CD8-positive, alpha-beta memory T cell (primary cell): ENCODE measurements at places on chromosomes 7 and 10. TPM values are rescaled to one million over a fixed set of nuclear protein-coding genes. Genes with fewer than 3 reads are reported as not detected.

DNA sequence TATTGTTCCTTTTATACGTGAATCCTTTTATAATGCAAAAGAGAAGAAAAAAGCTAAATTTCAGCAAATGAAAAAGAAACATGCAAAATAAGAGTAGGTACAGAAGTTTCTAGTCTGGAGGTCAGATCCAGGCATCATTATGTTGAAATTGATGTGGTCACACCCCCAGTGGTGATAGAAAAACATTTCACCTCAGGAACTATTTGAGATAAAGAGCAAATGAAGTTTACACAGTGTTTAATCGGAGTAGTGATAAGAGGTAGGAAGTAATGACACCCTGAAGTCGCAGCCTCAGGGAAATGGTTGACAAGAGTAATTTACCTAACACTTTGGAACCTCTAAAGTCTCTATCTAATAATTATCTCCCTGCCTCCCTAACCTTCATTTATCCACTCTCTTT is 536.0 kb upstream of the STEAP1 start:
- no peak for DNase-seq

DNA sequence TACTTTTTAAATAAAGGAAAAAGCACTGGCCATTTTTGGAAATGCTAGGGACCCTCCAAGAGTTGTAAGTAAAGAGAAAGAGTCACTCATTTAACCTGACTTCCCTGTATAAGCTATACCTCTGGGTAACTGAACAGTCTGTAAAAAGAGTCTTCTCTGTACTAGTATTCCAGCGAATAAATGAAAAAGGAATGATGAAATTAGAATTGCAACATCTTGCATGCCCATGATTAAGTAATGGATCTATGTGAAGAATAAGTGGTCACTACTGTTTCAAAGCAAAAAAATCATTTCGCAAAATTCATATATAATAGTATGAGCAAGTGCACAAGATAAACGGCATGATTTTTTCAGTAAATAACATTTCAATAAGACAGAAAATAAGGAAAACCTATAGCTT is 116.8 kb downstream of the ZFAND4 start:
- no peak for DNase-seq

- no peak for DNase-seq
These were observed 370.6 kb downstream of the PARD3 start for GRCh38 chr10:34444223-34445183.

The CLEC2L gene
- total RNA-seq: not detected

The JAKMIP3 gene
- total RNA-seq: 0.09 TPM
